Activated T-helper 1 cell treated with Interleukin-2 at 50 U/mL for 16 hours (primary cell): ENCODE measurements at places on chromosomes 11 and 22.

DNA sequence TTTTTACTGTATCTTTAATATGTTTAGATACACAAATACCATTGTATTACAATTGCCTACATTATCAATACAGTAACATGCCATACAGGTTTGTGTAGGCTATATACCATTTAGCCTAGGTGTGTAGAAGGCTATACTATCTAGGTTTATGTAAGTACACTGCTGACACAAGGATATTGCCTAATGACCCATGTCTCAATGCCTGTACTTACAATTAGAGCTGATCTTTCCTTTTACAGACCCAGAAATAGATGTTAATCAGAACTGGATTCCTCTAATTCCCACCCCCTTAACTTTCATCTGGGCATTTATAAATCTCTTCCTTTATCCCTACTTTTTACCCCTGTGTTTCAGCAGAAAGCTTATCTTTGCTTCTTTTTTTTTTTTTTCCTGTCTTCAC is 229.5 kb downstream of the METTL15 start:
- DNase-seq, result no peak

GRCh38 chr11:109731451-109731850 is 309.5 kb downstream of the C11orf87 start:
- DNase-seq, result no peak

- no peak for DNase-seq
Observed at GRCh38 chr11:117278347-117278746, 12.8 kb upstream of the BACE1-AS start.

DNA sequence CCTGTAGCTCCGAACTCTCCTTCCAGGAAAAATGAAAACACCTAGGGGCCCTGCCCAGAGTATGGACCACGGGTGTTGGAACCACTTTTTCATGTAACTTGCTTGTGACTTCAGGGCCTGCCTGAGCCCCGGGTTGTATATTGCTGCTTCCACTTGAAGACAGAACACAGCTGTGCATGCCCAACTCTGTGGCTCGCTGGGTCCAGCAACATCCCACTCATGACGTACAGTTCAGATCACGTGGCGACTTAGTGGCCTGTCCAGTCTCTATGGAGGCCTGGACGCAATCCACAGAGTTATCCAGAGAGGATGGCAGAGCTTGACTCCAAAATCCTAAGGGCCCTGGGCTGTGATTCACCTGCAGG is 6.8 kb downstream of the C11orf21 start:
- no peak for DNase-seq

GRCh38 chr11:2158296-2158737 is 2.7 kb downstream of the INS start:
- no peak for DNase-seq
